Daoy (cell line): ENCODE measurements at places on chromosomes 2 and 18. TPM values are rescaled to one million over a fixed set of nuclear protein-coding genes. Genes with fewer than 3 reads are reported as not detected.
A peak's percentile ranks its signal among the peaks of the same experiment; 100 is the strongest.

DNA sequence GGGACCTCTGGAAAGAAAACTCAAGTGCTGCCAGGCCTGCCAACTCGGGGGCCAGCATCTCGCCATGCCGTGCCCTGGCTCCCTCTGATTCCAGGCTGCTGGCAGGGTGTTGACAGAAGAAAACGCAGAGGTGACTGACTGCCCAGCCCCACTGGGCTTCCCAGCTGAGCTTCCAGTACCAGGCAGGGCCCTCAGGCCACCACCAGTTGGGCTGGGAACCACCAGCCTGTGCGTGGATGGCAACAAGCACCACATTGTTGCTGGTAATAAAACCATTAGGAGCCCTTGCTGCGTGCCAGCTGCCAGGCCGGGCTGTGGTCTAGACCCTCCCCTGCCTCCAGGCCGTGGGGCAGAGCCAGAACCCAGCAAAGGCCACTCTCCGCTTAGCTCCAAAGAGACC, 9.2 kb downstream of the DNMT3A start:
- no peak for DNase-seq

- DNase-seq = no peak
Observed at GRCh38 chr2:140349695-140350094, 1569.5 kb upstream of the NXPH2 start.

DNA sequence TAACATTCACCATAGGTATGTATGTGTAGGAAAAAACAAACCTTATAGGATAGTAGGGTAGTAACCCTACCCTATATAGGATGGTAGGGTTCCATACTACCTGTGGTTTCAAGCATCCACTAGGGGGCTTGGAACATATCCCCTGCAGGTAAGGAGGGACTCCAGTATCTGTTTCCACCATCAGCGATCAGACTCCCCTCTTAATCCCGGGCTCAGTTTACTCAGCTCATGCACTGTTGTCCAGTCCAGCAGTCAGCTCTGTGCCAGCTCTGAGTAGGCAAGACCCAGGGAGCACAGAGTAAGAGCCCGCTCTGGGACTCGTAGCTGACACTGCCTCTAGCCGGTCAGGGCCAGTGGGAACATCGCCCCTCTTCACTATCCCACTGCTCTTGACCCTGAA, 61.7 kb downstream of the MEX3C start:
- DNase-seq = peak; percentile 15

DNA sequence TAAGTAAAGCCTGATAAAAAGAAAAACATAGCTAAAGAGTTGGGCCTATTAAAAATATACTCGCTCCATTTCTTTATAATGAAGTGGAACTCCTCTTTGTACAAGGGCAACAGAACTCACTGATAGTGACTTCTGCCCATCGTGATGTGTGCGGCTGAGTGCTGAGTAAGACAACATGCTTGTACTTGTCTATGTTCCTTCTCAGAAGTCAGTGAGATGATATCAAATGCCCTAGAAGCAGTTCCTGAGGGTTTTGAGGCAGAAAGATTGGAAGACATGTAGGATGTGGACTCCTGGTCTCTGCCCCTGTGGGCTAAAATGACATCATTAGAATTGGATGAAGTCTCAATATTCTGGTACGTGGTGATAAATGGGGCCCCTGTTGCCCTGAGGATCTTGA, 73.8 kb downstream of the USP40 start:
- DNase-seq = no peak

DNA sequence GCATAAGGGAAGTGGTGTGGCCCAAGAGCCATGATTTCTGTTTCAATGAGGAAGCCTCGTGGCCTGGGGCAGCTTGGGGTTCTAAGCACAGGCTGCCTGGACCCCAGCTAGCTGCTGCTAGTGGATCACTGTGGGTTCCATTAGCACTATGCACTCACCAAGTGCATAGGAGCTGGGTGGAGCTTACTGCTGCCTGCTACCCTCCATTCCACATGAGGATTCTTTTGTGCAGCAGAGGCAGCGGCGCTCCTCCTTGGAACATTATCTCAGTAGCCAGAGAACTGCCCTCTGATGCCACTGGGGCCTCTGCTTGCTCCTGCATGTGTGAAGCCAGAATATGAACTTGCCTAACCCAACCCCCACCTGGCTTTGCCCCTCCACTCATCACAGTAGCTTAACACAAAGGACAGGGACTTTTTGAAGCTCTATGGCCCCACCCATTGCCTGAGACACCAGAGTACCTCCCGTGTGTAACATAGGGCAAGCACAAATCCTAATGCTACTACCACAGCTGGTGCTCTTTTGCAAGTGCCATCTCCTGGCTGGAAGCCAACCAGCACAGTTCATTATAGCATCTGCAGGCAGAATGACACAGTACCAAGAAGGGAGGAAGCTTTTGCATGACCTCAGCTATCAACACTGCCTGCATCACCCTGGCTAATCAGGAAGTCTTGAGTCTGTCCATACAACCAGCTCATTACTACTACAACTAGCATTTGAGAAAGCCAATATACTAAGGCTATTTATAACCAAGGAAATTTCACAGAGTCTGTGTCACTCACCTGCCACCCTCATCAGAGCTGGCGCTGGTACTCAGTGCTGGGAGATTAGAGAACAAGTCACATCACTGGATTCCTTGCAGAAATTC, 297.0 kb upstream of the GULP1 start:
- no peak for DNase-seq

DNA sequence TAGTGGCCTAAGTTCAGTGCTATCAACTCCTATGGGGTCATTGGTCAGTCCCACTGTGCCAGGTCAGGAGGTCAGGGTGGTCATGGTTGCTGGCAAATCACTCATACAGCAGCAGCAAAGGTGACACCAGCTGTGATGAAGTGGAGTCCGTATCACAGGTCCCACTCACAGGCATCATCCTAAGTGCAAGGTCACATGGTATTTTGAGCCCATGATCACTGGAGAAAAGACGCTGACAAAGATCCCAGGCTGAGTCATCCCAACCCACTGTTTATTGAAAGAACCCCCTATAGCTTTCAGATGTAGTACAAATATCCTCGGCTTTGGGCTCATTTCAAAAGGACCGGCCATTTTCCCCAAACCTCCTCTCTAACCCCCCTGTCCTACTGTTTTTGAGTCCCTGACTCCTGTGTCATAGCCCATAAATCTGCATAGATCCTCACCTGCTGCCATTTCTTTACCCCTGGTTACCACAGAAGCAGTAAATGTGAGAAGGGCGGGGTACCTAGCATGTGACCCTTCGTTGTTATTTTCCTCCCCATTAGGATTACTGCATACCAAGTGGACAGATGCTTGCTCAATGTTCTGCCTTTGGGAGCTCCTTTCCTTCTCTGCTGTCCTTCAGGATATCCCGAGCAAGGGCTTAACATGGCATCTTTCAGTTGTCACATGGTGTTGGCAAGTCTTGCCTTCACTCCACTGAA, 107.7 kb downstream of the COL6A3 start:
- DNase-seq = peak; percentile 85

DNA sequence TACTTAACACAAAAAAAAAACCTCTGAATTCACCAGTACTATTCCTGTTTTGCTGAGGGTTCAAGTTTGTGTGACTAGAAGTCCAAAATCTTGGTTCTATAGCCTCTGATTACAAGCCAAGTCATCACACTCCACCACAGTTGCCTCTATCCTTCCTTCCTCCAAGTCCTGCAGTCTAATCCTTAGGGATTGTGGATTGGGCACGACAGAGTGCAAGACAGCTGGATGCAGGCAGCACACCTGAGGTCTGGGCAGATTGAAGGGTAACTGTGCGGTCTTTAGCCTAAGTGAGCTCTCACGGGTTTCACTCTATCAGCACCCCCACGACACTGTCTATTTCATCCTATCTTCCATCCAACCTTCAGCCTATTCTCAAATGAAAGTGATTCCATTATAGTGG, 299.4 kb upstream of the ID2 start:
- DNase-seq = no peak

- DNase-seq = no peak
Observed at GRCh38 chr2:237260686-237261085, 153.3 kb downstream of the COL6A3 start.

GRCh38 chr2:20356042-20356441, 5.4 kb upstream of the PUM2 start:
- DNase-seq = peak; percentile 84

- DNase-seq = no peak
Observed at GRCh38 chr2:241730671-241731293, 3.6 kb upstream of the D2HGDH start.

DNA sequence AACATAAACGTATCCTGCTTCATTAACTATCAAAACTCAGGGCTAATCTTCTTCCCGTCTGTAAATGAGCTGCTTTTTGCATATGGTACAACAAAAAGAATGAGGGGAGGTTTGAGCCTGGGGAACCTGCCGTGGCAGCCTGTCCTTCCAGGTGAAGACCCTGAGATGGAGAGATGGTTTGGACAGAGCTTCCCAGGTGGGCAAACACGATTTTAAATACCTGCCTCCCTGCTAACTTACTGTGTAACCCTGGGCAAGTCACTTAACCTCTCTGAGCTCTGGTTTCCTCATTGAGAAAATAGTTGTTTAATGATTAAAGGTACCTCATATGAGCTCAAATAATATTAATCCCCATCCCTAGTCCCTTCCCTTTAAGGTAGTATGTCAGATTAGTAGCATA, 9.0 kb downstream of the EMX1 start:
- DNase-seq = no peak

Gene NEU2
- total RNA-seq = not detected in 2 replicates

Gene WDSUB1
- total RNA-seq = 6.4 and 7.8 TPM in 2 replicates

Gene ZNF396
- 0.74 and 5.4 TPM in 2 replicates for total RNA-seq

Gene ZSWIM2
- not detected in 2 replicates for total RNA-seq

Gene CCDC121
- 0.74 and 1.5 TPM in 2 replicates for total RNA-seq

Gene RESP18
- total RNA-seq = not detected in 2 replicates

Gene ECEL1
- not detected in 2 replicates for total RNA-seq

Gene RFTN2
- total RNA-seq = 0.24 TPM in 1 of 2 replicates, not detected in the other

Gene ADAM23
- 1.1 and 2.5 TPM in 2 replicates for total RNA-seq
